Erythroblast (primary cell): ENCODE measurements at places on chromosomes 5 and 9.

DNA sequence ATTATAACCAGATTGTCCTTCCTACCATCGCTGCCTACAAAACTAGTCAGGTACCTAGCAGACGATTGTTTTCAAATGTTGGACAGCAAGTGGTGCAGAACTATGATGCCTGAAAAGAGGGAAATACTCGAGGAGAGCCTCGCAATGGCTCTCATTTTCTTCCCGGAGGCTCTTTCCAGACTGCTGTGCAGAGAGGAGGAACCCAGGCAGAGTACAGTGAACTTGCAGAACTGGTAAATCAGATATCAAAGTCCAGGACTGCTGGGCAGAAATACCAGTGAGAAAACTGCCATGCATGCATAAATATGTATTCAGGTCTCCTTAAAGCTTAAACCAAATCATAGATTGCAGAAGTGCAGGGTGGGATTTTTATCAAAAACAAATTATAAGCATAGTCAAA is 26.4 kb upstream of the UGT3A1 start:
- DNase-seq, result no peak

- DNase-seq, result no peak
Measured at GRCh38 chr9:130487500-130487899, 42.7 kb downstream of the ASS1 start.

DNA sequence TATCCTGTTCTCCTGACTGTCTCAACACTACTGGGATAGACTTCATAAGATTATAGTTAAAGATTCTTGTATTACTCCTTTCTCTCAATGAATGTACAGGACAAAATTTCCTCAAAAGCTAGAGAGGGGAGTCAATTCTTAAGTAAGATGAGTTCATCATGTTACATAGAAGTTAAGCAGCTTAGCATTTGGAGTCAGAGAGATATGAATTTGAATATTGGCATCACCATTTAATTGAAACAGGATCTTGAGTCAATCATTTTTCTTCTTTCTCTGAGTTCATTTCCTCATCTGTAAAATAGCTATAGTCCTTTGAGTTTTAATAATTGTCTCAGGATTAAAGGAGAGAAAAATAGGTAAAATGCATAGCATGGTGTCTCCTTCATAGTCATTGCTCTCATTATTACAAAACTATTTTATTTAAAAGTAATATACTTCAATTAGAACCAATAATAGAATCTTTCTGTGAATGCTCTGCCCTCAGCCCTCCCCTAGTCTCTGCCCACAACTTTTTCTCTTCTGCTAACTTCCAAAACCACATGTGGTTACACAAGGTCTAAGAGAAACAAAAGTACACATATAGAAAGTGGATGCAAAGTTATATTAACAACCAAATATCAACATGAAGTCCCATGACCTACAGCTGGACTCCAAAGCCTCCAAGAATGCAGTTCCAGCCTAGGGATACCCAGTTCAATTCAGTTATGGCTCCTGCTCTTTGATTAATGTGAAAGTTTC is 265.6 kb downstream of the TLE1 start:
- no peak for DNase-seq

GRCh38 chr9:107176436-107177151 is 106.5 kb upstream of the RAD23B start:
- DNase-seq, result no peak

DNA sequence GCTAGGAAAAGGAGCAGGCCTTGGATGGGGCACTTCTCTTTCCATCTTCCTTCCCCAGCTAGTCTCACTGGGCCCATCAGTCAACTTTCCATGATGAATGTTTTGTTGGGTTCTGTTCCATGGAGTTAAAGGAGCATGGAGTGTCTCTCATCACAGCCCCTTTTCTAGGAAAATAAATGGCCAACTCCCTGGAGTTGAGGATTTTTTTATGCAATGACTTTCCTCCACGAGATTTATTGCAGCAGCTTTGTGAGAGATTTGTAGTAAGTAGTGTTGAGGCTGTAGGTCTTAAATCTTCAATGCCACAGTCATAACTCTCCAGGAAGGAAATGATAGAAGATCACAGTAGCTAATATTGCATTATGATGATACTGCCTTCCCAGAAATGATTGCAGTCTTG is 45.6 kb upstream of the SLC44A1 start:
- DNase-seq, result no peak

DNA sequence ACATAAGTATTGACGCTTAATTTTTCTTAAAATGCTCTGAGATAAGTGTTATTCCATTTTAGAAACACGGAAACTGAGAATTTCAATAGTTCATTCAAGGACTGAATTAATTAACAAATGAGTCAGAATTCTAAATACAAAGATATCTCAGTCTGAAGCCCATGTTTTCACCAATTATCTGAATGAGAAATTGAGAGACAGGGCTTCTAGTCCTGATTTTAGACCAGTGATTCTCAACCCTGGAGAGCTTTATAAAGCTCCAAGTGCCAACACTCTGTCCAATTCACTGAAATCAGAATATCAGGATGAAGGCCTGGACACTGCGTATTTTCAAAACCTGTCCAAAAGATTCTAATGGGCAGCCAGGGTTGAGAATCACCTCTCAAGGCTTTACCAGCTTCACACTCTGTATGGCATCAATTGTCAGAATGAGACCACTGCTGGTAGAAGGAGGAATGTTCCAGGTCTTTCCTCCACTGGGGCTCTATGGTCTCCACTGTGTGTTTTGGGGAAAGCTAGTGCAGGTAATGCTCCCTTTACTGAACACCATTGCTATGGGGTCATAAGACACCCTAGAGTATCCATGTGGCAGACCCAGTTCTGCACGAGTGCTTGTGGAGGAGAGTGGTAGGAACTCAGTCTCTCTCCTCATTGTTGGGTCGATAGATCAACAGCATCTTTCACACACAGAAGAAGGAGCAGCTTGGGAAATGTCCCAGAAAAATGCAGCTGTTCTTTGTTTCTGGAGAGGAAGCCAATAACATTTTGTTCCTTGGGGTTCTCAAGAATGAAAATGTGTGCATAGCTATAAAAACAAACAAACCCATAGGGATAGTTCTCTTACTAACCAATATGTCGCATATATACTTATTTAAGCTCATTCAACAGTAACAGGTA is 99.7 kb upstream of the OSMR start:
- DNase-seq, result no peak

DNA sequence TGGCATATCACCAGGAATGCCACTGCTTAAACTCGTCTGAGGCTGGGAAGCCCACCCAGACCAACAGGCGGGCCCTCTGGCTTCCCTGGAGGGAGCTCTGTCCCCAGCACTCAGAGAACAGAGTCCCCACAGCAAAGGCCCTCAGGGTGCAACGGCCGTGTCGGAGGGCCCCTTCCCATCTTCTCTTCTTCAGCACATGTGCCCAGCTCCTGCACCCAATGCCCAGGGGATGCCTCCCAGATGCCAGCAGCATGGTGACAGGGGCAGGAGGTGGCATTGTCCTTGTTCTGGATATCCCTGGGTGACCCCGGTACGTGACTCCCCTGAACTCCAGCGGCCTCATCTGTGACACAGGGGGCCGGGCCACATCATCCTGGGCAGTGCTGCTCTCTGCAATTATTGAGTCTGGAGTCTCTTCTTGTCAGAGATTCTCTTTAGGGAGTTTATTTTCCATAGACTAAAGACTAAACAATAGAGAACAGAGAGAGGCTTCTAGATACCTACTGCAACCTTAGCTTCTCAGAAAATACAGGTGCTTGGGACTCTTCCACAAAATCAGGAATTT is 13.6 kb upstream of the OLFM1 start:
- no peak for DNase-seq

- peak; percentile 47 for DNase-seq
Measured at GRCh38 chr5:119418606-119419100, 33.6 kb upstream of the HSD17B4 start.
